Activated CD8-positive, alpha-beta memory T cell treated with anti-CD3 and anti-CD28 coated beads for 4 hours (primary cell): ENCODE measurements at places on chromosomes 16 and 17.

GRCh38 chr16:67967183-67967957 is 1.1 kb downstream of the SLC12A4 start:
- DNase-seq = no peak

DNA sequence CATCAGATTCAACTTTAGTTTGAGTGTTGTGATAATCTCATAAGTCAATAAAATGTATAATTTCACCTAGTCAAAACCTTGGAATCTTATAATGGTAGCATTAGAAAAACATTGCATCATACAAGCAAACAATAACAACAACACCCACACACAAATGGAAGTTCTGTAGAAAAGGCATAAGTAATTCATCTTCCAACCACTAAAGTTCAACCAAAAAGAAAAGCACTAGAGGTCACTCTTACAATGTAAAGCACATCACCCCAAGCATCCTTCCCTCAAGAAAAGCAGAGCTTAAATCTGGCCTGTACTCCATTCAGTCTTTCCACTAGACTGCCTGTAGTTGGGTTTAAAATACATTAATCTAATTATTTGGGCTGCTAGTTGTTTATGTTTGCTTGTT is 1.8 kb downstream of the CNTNAP4 start:
- no peak for DNase-seq

DNA sequence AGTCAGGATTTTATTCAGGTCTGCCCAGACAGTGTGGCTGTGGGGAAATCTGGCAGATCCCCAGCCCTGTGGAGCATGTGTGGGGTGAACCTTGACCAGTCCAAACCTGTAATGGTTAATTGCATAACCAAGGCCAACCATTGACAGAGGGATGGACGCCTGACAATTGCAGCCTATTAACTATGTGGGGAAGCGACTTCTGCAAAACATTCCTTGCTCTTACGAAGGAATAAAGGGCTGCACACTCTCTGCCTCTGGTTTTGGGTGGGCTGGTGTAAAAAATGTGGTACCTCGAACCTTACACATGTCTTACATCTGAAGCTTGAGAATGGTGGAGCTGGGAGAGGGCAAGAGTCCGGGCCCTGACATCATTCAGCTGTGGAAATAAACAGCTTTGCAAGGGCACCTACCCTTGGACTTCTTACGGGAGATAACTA is 35.8 kb downstream of the MAF start:
- DNase-seq = no peak

- no peak for DNase-seq
Measured at GRCh38 chr17:49830605-49831004, 17.3 kb downstream of the TAC4 start.

DNA sequence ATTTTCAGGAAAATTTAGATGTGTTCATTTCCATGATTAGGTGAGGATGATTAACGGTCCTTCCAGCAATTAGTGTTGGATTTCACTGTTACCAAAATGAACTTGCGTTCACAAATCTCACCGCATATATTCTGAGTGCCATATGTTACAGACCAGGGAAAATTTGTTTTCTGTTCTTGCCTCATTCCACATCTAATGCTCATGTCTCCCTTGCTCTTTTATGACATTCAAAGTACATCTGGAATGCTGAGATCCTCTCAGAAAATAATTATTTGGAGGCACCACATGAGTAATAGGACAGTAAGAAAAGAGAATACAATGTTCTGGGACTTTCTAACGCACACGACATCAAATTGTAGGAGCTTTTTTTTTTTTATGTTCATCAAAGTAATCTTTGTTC is 406.5 kb downstream of the SHISA9 start:
- no peak for DNase-seq

DNA sequence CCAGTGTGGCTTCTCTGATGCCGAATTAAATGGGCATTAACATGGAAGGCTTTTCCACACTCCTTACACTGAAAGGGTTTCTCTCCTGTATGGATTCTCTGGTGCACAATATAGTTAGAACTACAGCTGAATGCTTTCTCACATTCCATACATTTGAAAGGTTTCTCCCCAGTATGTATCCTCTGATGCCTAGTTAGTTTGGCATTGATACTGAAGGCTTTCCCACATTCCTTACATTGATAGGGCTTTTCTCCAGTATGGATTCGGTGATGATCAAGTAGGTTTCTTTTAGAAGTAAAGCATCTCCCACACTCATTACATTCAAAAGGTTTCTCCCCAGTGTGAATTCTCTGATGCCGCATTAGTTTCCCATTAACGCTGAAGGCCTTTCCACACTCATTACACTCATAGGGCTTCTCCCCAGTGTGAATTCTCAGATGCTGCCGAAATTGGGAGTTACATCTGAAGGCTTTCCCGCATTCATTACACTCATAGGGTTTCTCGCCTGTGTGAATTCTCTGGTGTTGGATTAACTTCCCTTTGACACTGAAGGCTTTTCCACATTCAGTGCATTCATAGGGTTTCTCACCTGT is 6.5 kb upstream of the TLE7 start:
- DNase-seq = no peak

GRCh38 chr17:28426081-28426519 is 20.1 kb upstream of the SLC46A1 start:
- DNase-seq = no peak

DNA sequence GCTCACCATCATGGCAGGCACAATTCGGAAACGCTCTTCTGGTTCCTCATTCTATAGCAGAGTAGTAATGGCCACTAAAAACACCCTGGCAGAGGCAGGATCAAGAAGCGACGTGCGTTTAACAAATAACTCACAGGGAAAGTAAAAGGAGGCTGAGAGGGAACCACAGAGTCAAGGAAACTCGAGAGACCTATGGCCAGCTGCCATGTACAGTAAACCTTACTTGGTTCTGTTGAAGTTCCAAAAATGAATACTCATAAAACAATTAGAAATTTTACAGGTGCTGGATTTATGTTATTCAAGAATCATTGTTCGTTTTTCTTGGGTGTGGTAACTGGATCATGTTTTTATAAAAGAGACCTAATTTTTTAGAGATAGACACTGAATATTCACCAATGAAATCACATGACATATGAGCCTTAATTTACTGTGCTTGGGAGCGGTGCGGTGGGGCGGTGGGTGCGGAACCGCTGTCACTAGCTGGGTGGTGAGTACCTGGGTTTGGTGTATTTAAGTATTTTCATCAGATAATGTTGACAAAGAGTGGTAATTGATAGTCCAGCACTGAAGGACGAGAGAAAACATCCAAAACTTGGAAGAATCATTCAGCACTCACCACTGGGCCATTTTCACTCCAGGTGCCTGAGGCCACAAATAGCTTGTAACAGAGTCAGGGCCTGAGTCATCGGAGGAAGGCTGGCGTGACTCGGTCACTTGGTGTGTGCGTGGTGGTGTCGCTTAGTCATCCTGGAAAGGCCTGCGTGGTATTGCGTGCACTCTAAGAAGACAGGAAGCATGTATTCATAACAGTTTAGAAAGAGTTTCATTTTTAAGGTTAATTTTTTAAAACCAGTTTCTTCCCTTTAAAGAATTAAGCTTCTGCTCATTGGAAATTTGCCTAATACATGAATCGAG is 135.4 kb upstream of the CHMP6 start:
- peak; percentile 80 for DNase-seq

DNA sequence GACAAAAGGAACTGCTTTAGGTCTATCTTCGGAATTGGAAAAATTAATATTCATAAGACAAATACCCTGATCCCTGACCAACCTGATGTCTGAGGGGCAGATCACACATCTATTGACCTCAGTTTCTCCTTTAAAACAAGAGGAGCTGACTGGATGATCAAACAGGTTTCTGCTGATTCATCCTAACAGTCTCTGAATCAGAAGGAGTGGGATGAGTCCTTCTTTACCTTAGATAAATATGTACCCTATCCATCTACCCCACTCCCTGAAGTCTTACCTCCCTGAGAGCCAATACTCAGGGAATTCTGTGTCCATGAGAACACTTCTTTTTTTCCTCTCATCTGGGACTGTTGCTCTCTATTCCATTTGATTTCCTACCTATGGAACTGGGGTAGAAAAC is 80.3 kb upstream of the CRHR1 start:
- no peak for DNase-seq

DNA sequence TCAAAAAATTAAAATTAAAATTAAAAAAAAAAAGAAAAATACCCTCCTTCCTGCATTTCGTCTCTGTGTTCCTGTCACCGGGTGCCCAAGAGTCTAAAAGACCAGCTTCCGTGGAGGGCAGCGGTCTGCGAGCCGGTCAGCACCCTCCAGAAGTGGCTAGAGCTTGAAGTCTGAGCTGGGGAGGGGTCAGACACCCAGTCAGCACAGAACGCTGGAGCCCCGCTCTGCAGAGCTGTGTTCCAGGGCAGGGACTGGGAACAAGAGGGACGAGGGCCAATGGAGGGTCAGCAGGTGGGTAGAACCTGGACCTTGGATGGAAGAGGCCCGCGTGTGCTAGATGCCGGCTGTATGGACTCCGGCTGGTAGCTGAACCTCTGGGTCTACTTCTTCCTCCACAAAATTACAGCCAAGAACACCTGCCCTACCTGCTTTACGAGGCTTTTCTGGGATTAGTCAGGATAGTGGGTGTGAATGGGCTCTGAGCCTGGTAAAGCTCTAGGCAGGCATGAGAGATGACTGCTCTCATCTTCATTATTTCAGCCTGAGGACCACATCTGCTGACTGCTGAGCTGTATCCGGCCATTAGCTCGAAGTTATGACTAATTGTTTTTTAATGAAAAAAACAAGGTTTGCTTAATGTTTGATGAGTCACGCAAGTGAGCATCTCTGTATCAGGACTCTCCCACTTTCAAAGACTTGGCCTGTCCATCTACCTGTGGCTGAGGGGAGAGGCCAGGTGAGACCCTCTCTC is 5.9 kb downstream of the TRPV1 start:
- no peak for DNase-seq

- no peak for DNase-seq
Measured at GRCh38 chr17:30116345-30116660, 313 bp upstream of the NSRP1 start.
